Stimulated activated CD8-positive, alpha-beta memory T cell treated with anti-CD3 and anti-CD28 coated beads, Interleukin-12 subunit alpha, Interleukin-12 subunit beta, amount 100 ng/mL, for 4 hours (primary cell): ENCODE measurements at places on chromosomes 6 and 20.

GRCh38 chr20:48411245-48411644 lies 416.6 kb downstream of the PREX1 start:
- no peak for DNase-seq

GRCh38 chr6:16857969-16858592 lies 96.8 kb upstream of the ATXN1 start:
- DNase-seq = no peak

DNA sequence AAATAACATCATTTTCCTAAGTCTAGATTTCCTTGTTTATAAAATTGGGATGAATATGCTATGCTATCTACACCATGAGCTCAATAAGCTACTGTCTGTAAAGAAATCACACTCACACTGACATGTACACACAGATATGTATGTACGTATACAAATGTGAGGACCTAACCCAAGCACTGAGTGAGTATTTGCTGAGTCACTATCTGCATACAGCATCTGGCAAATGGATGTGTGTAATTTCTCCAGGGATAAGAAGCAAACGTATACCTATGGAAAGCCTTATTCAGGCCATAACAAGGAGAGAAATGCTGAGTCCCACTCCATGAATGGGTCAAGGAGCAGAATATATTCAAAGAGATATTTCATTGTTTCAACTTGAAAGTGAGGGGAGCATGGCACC lies 153.9 kb downstream of the LPA start:
- no peak for DNase-seq

GRCh38 chr6:158611541-158612370 lies 32.8 kb downstream of the DYNLT1 start:
- DNase-seq = no peak

DNA sequence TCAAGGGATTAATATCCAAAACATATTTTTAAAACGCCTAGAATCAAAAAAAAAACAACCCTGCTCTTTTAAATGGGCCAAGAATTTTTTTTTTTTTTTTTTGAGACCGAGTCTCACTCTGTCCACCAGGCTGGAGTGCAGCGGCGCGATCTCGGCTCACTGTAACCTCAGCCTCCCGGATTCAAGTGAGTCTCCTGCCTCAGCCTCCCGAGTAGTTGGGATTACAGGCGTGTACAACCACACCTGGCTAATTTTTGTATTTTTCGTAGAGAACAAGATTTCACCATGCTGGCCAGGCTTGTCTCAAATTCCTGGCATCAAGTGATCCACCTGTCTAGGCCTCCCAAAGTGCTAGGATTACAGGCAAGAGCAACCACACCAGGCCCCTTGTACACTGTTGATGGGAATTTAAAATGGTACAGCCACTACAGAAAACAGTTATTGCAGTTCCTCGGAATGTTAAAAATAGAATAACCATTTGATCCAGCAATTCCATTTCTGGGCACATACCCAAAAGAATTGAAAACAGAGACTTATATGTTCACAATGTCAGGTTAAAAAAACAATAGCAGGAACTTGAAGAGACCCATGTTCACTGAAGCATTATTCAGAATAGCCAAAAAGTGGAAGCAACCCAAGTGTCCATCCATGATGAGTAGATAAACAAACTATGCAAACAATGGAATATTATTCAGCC lies 3.1 kb upstream of the MYL9 start:
- no peak for DNase-seq

DNA sequence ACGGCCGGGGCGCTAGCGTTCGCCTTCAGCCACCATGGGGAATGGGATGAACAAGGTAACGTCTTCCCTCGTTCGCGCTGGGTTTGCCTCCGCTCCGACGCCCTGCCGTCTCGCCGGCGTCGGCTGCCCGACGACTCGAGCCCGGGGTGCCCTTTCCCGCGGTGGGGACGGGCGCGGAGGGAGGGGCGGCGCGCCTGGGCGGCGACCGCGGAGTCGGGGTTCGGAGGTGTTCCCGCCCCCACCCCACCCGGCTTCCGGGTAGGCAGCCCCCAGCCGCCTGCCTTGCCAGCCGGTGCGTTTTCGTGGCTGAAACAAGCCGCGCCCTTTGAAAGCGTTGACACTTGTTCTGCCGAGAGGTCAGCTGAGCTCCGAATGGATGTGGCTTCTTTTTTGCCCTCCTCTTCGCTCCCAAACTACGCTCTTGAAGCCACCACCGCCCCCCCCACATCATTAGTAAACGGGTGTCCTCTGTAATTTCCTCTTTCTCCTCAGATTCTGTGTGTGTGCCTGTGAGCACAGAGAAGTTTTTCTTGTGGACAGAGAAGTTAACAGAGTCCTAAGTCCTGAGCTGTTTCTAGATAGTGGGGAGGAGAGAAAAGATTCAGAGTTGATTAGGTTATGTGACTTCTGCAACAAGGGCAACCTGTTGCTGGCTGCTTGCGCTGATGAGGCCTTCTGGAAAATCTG lies 362 bp downstream of the DUSP22 start:
- peak; percentile 79 for DNase-seq
